ENCODE measurements at places on chromosomes 12 and 14.

GRCh38 chr14:26926585-26926984 is 328.8 kb upstream of the NOVA1 start:
- DNase-seq = no peak

DNA sequence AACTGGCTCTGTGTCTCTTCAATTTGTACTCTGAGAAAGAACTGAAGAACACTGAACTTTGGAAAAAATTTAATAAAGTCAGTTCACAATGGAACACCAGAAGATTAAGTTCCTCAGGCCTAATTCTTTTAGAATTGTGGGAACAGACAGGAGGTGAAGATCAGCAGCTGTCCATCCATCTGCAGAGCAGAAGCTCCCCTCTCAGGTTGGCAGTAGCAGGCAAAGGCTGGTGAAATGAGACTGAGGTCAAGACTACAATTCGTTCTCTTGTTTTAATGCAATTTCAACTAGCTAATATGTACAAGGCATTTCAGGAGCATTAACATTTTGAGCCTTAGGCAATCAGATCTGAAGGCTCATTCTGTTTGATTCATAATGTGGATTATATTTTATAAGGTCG is 10.3 kb upstream of the TRHDE start:
- DNase-seq = no peak

- no peak for DNase-seq
These were observed 84.5 kb downstream of the ADGRD1 start for GRCh38 chr12:131038159-131038558.

GRCh38 chr12:65900912-65901672 is 76.8 kb downstream of the HMGA2 start:
- DNase-seq = no peak

DNA sequence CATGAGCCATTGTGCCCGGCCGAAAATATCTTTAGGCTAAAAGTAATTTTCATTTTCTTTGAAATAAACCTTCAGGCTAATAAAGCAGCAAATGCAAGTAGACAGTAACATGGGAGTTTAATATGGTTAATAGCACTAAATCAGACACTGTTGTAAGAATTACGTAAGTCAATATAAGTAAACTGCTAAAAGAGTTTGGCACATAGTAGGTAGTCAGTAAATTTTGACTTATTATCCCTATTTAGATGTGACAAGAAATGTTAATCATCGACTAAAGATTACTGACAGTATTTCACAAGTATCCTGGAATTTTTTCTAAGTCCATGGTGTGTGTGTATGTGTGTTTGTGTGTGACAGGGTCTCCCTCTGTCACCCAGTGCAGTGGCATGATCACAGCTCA is 3.9 kb downstream of the PPP4R3A start:
- no peak for DNase-seq

- DNase-seq = no peak
These were observed 923 bp downstream of the STAT2 start for GRCh38 chr12:56358836-56359532.

DNA sequence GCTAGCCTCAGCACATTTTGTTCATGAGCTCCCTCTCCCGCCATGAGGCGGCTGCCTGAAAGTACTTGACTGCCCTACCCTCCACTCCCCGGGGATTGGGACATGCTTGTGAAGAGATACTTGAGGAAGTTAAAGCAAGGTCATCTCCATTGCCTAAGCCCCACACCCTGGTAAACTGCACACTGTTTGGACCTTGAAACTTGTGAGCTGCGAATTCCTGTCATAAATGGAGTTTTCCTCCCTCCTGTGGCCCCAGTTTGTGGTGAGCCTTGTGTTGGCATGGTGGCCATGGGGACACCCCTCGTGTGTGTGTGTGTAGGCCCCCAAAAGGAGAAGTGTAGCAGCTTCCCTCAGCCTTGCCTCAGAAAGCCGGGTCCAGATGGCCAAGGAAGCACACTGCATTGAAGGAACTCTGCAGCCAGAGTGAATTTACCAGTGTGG is 395.5 kb downstream of the ZFP36L1 start:
- no peak for DNase-seq

- no peak for DNase-seq
These were observed 112.5 kb downstream of the CCER1 start for GRCh38 chr12:90842477-90842876.

DNA sequence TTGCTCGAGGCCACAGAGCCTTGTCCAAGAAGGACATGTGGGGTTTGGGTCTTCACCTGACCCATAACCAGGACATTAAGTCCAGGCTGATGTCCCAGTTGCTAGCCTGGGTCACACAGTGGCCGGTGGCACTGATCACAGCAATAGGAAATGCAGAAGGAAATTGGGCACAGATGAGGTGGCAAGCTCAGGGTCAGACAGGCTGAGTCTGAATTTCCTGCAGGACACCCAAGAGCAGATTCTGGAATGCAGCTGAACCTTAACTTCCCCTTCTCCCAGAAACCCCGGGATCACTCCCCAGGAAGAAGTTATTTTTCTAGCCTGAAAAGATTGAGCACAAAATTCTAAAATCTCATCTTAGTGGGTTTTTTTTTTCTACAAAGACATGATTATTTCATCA is 199.9 kb downstream of the KSR2 start:
- DNase-seq = peak; percentile 77

DNA sequence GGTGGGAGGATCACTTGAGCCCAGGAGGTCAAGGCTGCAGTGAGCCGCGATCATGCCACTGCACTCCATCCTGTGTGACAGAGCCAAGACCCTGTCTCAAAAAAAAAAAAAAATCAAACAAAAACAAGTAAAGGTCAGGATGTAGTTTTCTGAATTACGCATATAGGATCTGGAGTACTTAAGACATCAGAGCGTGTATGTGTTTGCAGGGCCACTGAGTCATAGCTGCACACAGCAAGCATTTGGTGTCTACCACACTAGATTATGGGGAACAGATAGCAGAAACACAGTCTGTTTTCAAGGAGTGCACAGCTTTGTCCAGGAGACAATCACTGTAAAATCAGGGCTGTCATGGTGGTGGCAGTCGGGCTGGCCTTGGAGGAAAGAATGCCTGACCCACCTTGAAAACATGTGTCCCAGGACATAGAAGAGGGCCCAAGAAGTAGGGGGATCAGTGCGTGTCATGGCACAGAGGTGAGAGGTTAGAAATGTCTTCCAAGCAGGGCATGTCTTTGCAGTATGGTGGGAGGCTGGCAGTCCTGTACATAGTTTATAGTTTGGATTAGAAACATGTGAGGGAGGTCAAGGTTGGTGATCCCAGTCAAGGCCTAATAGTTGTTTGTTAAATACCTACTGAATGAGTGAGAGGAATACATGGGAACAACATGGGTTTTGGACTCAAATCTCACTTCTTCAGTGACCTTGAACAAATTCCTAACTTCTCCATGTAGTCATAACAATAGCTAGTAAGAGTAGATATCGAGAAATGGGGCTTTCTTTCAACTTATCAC is 23.6 kb upstream of the C12orf71 start:
- no peak for DNase-seq

- DNase-seq = no peak
These were observed 250.9 kb downstream of the ADGRD1 start for GRCh38 chr12:131204416-131205274.

DNA sequence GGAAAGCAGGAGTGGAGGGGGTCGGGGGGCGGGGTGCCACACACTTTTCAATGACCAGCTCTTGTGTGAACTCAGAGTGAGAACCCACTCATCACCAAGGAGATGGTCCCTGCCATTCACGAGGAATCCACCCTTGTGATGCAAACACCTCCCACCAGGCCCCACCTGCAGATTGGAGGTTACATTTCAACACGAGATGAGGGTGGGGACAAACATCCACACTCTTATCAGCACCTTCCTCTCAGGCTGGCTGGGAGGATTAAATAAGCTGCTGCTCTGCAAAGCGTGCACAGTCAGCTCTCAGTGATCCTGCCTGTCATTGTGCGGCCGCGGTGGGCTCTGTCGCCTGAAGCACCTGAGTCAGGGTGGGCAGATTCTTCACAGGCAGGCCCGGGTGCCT is 39.7 kb downstream of the AACS start:
- no peak for DNase-seq

GRCh38 chr14:69038455-69039287 is 59.6 kb upstream of the ACTN1 start:
- DNase-seq = peak; percentile 96

- no peak for DNase-seq
These were observed 591 bp upstream of the IRF9 start for GRCh38 chr14:24160499-24160849.

- no peak for DNase-seq
These were observed 50.7 kb downstream of the ELK3 start for GRCh38 chr12:96244826-96245225.

DNA sequence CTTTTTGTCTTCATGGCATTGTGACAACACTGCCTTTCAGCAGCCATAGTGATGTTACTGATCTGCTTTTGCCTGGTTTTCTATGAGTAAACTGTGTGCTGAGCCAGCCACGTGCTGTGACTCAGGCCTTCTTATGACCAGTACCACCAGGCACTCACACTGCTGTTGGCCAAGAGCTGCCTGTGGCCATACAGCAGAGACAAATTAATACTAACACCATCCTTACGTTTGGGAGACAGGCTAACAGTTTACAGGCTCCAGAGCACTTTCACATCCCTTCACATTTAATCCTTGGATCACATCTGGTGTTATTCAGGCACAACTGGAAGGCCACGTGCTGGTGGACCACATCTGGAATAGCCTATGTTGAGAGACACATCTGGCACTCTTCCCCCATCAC is 377.9 kb downstream of the CCDC91 start:
- DNase-seq = no peak

DNA sequence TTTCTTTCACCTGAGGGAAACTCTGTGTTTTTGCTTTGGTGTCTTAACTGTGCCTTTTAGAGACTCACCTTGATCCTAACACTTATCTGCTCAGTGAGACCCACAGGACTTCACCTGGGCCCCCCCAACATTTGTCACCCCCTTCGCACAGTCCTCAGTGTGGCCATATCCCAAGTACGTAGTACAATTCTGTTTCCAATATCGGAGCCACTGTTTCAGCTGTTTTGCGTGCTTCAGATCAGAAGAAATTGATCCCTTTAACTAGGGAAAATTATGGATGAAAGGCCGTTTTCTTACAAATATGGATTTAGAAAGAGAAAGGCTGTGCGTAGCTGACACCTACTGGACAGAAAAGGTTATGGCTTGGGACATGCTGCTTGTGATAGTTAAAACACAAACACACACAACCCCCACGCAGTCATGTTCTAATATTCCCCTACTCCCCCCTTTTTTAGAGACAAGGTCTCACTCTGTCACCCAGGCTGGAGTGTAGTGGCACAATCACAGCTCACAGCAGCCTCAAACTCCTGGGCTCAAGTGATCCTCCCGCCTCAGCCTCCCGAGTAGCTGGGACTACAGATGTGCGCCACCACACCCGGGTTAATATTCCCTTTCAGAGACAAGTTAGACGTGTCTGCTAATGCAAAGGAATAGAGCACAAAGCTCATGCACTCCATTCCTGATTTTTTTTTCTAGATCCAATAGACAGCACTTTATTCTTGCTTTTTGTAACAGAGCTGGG is 3.6 kb upstream of the SLC7A8 start:
- peak; percentile 54 for DNase-seq

GRCh38 chr12:5963515-5963914 is 18.5 kb upstream of the ANO2 start:
- no peak for DNase-seq

GRCh38 chr14:86084097-86084496 is 554.2 kb downstream of the FLRT2 start:
- DNase-seq = no peak

GRCh38 chr12:3332188-3332587 is 158.8 kb upstream of the PRMT8 start:
- no peak for DNase-seq

DNA sequence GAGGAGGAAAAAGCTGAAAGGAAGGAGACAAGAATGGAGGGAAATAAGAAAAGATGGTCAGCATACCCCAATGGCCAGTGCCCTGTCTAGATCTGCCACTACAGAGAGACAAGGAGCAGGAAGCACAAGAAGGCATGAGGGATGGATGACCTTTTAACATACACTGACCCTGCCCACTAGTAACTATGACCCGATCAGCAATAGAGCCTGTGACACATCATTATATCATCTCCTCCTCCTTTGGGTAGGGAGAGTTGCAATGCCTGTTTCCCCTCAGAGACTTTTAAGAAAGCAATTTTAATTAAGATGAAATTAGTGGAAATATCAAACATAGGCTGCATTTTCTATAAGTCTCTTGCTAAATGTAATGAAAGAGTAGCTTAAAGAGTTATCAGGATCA is 4.7 kb upstream of the SLC2A13 start:
- DNase-seq = peak; percentile 68

Measured in kidney capillary endothelial cell (primary cell).